HCT116 (cell line): ENCODE measurements at places on chromosomes 16 and 17. TPM values are rescaled to one million over a fixed set of nuclear protein-coding genes. Genes with fewer than 3 reads are reported as not detected.

The SULT1A2 gene
- 1.9 TPM for total RNA-seq

The SPHK1 gene
- total RNA-seq, result 4.6 TPM

The TBC1D3K gene
- total RNA-seq, result not detected

The NUTF2 gene
- 145 TPM for total RNA-seq

The OR2C1 gene
- total RNA-seq, result not detected
